Central memory CD8-positive, alpha-beta T cell (primary cell): ENCODE measurements at places on chromosomes 13 and 19.

DNA sequence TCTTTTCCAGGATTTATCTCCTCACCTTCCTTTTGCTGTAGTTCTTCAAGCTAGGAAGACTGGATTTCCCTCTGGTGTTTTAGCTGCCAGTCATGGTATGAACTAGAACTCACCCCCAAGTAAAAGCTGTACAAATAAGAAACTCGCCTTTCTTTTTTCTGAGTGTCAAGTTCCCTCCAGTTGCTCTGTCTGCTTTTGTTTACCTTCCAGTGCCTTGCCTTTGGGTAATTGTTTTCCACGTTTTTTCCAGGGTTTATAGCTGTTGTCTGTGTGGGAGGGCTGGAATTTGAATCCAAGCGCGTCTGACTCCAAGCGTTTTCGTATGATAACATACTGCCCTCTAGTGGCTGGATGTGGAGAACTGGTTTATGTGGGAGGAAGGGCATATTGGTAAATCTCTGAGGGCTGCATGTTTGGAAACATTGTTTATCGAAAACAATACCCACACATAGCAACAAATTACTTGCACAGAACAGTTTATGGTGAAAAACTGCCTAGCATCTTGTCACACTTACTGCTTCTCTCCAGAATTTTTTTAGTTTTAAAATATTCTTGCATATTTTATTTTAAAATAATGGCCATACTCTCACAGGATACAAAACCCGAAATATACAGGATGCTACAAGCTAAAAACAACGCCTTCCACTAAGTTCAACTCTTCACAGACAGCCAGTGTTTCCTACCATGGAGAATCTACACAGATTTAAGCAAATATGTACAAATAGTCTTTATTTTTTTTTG, 19.2 kb downstream of the RCN3 start:
- DNase-seq = peak; percentile 68

DNA sequence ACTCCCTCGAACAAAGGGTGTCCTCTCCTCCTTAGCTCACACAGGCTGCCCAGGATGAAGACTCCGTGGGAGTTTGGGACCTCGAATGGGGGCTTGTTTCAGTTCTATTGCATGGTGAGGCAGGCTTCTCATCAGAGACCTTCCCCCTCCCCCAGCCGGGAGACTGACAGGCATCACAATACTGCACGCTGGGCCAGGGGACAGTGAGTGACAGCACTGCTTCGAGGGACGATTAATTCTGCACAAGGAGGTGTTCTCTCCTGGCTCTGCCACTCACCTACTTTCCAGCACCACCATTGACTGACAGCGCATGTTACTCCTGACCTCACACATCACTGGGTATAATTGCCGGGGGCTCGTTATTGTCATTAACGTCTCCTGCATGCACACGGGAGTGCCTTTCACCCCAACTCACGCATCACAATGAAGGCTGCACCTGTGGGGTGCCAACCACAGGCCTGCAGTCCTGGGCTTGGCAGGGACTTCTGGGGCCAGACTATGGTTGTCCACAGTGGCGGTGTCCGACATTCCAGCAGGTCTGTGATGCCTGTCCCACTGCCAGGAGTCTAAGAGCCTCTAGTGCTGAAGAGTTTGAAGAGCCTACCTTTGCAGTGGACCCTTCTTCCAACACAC, 412.2 kb upstream of the TSHZ3 start:
- no peak for DNase-seq

DNA sequence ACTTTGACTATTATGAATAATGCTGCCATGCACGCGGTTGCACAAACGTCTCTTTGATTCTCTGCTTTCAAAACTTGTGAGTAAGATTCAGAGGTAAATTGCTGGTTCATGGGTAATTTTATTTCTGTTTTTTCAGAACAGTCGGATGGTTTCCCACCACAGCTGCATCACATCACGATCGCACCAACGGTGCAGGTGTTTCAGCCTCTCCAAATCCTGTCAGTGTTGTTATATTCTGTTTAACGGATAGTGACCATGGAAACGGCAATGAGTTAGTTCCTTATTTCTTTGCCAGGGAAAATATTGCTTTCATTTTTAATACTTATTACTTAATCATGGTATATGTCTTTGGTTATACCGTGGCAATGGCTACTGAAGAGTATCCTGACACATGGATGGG, 19.1 kb upstream of the ZNF835 start:
- DNase-seq = no peak

- DNase-seq = no peak
Measured at GRCh38 chr13:82076496-82076895, 1735.6 kb upstream of the SPRY2 start.

DNA sequence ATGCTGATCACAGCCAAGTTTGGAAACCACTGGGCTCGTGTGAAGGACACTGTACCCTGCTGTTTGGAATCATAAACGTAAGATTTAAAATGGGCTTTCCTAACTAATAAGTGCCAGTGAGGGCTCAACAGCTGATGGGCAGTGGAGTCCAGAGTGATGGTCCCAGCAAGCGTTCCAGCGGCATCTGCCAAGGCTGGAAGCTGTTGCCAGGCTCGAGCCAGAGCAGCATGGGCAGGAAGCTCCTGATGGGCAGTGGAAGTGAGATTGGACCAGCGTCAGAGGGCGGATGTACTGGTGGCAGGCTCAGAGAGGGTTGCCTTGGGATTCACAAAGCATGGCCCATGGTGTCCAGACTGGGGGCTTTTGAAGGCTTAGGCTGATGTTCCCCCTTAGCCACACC, 30.2 kb downstream of the COL4A2 start:
- DNase-seq = no peak

GRCh38 chr13:89910166-89910565, 1437.3 kb upstream of the MIR17HG start:
- no peak for DNase-seq

GRCh38 chr13:106156468-106156867, 379.0 kb downstream of the EFNB2 start:
- no peak for DNase-seq

- peak; percentile 84 for DNase-seq
Measured at GRCh38 chr19:8390617-8390981, 439 bp downstream of the RAB11B start.

GRCh38 chr13:71632721-71633120, 234.3 kb downstream of the DACH1 start:
- no peak for DNase-seq

DNA sequence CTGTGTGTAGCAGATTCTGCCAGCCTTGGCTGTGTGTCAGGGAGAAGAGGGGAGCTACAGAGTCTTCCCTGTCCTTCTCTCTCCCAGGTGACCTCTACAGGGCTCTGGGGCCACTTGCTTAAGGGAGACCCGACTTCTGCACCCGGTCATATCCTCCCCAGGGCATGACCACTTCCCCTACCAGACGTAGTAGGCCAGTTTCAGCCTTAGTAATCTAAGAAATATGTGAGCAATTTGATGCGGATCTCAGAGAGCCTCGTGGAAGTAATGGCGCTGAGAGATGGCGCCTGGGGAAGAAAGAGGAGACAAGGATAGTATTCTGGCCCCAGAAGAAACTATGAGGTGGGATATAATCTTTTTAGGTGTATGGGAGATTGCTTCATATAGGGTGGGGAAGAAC, 41.9 kb downstream of the NFIX start:
- DNase-seq = no peak

- no peak for DNase-seq
Measured at GRCh38 chr13:101490406-101491015, 38.0 kb downstream of the ITGBL1 start.

- DNase-seq = no peak
Measured at GRCh38 chr19:5562280-5562679, 5.5 kb downstream of the TINCR start.

- no peak for DNase-seq
Measured at GRCh38 chr13:109712124-109712722, 74.2 kb downstream of the IRS2 start.

- no peak for DNase-seq
Measured at GRCh38 chr13:100280681-100281080, 191.8 kb downstream of the PCCA start.

- DNase-seq = no peak
Measured at GRCh38 chr13:23469951-23470421, 36.5 kb upstream of the SACS start.

DNA sequence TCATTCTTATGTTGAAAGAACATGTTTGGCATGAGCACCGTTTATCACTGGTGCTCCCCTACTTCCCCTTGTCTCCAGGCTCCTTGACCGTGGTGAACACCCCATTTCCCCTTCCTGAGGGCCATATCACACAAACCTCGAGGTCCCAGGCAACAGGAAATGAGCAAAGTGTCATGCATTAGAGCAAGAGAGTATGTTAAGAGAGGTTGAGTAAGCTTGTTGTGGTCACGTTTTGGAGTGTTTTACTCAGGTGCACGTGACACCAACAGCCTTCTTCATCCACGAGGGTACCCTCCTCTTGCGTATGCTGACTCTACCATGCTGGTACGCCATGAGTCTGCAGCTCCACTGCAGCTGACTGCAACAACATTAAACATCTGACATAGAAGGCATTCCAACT, 482.2 kb upstream of the NBEA start:
- DNase-seq = no peak

GRCh38 chr13:35854286-35854685, 276.9 kb downstream of the DCLK1 start:
- DNase-seq = no peak

GRCh38 chr19:38795549-38795948, 6.5 kb downstream of the LGALS7B start:
- DNase-seq = no peak

DNA sequence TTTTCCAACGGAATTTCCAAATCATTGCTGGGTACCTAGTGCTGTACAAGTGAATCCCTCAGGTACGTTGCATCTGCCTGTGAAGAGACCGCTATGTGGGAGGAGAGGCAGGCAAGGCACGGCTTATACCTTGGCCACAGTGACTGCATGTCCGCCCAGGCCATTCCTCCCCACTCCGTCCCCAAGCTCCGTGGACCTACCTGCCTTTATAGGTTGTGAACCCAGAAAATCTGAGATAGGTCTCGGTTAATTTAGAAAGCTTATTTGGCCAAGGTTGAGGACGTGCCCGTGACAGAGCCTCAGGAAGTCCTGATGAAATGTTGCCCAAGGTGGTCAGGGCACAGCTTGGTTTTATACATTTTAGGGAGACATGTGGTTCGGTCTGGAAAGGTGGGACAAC, 218.5 kb upstream of the TSHZ3 start:
- DNase-seq = no peak

GRCh38 chr13:84844473-84844872, 954.7 kb downstream of the SLITRK6 start:
- DNase-seq = no peak

DNA sequence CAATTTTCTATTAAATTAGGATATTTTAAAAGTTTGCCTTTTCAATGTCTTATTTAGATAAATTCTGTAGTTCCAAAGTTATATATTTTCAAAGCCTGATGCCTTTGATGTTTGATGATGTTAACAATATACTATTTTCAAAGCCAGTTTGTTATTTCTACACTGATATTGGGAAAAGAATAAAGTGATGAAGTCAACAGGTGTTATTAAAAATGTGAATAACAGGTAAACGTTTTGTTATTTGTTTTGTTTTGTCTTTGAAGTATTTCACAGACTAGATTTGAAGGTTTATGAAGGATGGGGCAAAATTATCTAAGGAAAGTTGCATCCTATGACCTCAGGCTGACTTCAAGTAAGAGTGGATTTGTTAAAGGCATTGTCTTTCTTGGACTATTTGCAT, 33.1 kb upstream of the ZNF420 start:
- DNase-seq = no peak

- no peak for DNase-seq
Measured at GRCh38 chr19:51699170-51699569, 6.0 kb downstream of the SPACA6 start.

DNA sequence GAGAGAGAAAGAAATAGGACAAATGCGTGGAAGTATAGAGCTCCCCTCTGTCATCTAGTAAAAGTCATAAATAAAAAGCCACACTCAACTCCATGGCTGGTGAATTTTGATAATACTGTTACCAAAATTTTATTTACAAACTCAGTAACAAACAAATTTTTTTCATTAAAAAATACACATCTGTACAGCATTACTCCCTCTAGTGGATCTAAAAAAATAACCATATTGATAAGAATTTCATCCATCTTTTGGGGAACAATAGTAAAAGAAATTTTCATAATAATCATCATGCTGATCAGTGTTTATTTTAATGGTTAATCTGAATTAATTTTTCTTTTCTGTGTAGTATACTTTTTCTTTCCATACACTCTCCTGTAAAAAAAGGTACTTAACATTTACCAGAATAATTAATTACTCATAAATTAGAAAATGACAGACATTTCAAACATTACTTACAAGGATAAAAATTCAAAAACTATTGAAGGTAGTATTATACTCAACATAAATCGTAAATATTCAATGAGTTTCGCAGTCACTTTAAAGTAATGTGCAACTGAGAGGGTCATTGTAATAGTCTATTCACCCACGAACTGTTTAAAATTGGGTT, 173.5 kb upstream of the LSM14A start:
- no peak for DNase-seq

GRCh38 chr13:89361909-89362308, 1690.7 kb downstream of the SLITRK5 start:
- no peak for DNase-seq

DNA sequence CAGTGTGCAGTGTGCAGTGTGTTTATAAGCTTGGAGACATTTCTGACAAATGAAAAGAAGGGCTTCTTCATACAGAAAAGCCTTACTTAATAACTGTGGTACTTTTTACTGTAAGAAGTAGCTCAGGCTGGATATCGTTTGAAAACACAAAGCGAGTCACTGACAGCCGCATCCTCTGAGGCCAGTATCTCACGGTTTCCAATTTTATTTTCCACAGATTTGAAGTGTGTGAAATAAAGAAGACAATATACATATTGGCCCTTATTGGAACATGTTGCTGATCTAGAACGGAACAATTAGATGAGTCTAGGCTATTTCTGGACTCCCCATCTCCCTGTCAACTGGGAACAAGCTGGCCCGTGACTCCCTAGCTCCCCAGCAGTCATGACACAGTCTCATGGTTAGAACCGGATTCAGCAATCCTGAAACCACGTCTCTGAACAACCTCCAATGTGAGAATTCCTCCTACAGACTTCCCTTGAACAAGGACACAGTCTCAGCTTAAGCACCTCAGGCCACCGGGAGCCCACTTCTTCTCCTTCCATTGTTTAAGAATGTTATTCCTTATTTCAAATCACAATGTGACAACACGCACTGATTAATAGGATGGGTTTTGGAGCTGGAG, 484.5 kb downstream of the COG6 start:
- no peak for DNase-seq

DNA sequence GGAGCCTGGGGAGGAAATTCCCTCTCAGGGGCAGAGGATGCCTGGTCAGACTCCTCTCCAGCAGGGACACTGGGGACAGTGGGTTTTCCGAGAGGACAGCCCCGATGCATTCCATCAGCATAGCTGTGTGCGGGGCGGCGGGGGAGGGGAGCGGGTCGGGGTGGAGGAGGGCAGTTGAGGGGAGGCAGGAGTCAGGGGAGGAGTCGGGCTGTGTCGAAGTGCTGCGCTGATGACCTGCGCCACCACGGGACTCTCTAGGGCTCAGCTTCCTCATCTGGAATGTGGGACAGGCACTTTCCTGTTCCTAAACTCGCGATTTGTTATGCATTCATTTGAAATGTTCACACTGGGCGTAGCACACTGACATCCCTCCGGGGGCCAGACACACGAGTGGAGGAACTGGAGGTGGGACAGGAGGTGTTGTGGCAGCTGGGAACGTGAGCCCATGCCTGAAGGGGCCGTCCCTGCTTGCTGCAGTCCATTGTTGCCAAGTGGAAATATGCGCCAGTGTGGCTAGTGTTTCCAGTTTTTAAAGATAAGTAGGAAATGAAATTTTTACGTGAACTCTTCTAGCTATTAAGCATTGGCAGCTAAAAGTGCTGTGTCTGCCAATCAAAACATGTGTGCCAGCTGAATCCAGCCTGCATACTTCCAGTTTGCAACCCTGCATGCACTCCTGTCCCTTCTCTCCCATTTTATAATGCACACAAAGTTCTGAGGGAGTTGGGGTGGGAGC, 43.3 kb downstream of the FLT1 start:
- DNase-seq = no peak

GRCh38 chr13:35086667-35087066, 144.6 kb downstream of the NBEA start:
- no peak for DNase-seq
